ENCODE measurements at places on chromosomes 5 and 9.
A peak's percentile ranks its signal among the peaks of the same experiment; 100 is the strongest.

- peak; percentile 57 for DNase-seq
Observed at GRCh38 chr5:170603578-170604565, 100.1 kb downstream of the KCNIP1 start.

DNA sequence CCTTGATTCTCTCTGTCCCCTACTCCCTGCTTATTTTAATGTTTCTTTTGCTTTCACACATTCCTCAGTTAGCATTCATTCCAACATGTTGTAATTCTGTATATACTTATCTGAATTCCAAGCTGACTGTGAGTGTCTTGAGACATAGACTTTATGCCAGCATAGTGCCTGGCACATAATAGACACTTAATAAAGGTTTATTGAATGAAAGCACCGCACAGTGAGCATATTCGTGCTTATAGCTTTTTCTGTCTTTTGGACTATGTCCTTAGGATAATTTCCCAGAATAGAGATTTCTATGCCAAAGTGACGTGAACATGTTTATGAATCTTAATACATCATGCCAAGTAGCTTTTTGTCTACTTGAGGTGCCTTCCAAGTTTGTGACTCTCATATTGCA, 174.6 kb downstream of the CD180 start:
- no peak for DNase-seq

- no peak for DNase-seq
Observed at GRCh38 chr5:135235551-135236227, 163.3 kb downstream of the MACROH2A1 start.

- DNase-seq, result peak; percentile 88
Observed at GRCh38 chr9:134502809-134503211, 138.8 kb upstream of the COL5A1 start.

DNA sequence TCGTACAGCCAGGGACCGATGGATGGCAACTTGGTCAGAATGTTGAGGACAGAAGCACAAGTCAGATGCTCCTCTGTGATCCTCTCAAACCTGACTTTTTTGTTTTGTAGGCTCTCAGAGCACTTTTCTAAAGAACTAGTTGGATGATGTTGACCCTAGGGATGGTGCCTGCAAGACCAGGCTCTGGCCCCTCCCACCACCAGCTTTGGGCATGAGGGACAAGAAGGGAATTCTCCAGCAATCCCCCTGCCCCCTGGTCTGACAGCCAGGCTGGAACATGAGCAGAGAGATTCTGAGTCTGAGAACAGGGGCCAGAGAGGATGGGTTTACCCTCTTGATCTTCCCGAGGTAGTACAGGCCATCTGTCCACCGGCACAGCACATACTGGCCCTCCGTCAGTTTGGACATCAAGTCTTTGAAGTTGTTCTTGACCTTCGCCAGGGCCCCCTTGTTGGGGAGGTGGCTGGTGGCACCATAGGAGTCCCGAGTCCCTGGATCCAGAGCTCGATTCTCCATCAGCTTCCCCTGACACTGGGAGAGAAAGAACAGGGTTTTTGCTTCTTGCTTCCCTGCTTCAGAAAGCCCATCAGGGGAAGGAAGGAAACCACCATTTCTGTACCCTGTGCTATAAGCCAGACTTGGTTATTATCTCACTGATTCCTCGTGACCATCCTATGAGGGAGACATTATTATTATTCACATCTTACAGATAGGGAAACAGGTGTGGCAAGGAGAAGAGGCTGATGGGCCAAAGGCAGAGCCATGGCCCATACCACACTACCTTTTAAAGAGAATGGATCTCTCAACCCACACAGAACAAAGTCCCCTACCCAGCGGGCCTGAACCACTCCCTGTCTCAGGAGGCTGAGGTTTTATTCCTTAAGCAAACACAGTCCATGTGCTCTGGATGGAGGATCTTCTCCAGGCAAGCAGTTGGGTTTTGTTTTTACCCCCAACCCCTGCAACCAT, 2.5 kb downstream of the PHF19 start:
- no peak for DNase-seq

GRCh38 chr5:172688349-172689217, 47.5 kb downstream of the NEURL1B start:
- no peak for DNase-seq

GRCh38 chr5:12885018-12885417, 980.8 kb upstream of the CTNND2 start:
- DNase-seq, result no peak

DNA sequence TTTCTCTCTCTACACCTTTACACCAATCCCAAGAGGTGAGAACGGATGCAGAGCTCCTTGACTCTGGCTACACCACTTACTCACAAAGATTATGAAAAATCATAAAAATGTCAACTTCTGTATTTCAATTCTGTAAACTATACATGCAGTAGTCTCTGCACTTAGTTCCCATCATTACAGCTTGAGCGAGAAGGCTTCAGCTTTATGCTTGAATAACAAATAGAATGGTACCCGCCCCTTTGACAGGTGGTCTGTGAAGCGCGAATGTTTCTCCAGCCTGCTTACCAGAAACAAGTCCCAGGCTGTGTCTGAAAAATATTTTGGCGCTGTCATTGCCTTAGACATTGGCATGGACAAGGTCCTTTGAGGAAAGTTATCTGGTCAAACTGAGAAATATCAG, 562.4 kb upstream of the CLINT1 start:
- DNase-seq, result no peak

DNA sequence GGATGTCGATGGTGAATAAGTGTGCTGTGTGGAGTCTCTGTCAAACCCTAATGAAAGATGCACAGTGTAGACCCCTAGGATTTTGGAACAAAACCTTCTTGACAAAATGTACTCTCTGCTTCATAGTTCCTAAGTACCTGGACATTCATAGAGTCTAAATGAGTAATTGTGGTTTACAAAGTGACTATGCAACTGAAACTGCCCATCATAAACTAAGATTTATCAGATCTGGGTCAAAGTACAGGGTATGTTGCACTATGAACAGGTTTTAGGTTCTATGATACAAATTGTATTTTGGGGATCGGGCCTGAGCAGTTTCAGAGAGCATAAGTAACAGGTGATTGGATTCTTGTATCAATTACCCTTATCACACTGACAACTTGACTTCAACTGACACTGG, 79.4 kb downstream of the LURAP1L start:
- DNase-seq, result no peak

DNA sequence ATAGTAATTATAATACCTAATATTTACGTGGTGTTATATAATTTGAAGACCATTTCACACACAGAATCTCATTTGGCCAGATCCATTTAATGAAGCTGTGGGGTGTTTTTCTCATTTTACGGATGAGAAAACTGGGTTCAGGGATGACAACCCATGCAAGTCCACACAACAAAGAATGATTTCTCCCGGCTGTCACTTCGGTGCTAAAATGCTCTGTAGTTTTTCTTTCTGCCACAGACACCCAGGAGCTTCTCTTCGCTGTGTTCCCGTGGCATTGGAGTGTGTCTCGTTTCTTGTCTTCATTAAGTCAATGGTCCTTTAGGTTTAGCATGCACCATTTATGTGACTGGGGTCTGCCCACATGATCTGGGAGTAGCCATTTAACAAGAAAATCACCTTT, 308.5 kb downstream of the ENC1 start:
- no peak for DNase-seq

DNA sequence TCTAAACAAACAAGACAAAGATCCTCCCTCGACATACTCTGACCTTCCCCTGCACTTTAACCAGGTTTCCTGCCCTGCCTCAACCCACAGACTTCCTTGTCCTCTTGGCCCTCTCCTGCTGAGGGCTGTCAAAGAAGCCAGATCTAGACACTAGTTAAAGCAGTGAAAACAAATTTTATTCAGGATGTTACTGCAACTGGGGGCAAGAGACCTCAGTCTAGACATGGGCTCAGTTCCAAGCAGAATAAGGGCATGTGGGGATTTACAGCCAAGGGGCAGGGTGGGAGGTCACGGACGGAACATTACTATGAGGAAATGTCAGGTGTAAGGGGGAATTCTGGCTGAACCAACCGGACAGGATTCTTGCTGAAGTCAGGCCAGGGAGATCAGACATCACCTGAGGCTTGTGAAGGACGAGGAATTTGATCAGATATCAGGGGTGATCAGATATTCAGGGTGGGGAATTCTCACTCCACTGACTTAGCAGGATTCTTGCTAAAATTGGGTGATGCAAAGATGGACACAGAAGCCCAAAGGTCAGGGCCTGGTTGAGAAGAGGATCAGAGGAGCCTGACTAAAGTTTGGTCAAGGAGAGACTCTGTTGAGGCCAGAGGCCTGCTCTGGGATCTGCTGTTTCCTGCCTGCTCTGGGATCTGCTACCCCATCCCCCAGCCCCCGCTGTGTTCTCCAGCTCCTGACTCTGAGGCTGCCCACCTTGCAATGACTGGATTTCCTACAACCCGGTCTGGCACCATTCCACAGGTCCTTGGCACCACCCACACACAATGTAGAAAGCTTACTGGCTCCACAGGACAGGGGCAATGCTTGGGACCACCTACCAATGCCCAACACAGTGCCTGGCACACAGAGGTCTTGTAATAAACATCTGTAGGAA, 21.5 kb downstream of the GABBR2 start:
- DNase-seq, result no peak

DNA sequence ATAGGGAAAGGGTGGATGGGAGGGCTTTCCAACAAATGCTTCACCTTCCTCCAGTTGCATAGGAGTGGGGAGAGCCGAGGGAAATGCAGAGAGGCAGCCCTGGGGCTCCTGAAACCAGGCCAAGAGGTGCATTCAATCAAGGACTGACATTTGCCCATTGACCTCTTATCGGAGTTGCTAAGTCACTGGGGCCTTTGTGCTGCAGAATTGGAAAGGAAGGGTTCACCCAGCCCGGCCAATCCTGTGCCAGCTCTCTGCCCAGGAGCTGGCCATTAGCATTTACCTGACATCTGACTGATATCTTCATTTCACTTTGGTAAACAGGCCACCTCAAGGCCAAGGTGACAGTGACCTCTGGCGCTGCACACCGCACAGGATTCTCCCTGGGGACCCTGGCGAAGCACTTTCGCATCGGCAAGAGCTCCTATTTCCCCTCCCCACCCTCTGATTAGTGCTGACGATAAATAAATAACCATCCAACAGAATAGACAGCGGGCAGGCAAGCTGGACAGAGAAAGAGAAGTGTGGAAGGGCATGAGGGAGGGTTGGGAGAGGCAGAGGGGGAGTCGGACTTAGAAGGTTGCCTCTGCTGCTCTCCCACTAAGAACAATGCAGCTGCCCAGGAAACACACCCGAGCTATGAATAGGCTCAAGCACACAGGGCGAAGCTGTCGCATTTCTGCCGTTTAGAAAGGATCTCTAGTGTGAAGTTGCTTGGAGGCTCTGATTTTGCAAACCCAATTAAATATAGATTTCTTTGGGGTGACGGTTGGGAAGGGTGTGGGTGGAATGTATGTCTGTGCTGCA, 57.0 kb upstream of the BOD1 start:
- DNase-seq, result no peak

GRCh38 chr5:37146896-37147295, 102.3 kb downstream of the CPLANE1 start:
- DNase-seq, result no peak

- DNase-seq, result no peak
Observed at GRCh38 chr9:35710818-35711500, 21.0 kb downstream of the TLN1 start.

DNA sequence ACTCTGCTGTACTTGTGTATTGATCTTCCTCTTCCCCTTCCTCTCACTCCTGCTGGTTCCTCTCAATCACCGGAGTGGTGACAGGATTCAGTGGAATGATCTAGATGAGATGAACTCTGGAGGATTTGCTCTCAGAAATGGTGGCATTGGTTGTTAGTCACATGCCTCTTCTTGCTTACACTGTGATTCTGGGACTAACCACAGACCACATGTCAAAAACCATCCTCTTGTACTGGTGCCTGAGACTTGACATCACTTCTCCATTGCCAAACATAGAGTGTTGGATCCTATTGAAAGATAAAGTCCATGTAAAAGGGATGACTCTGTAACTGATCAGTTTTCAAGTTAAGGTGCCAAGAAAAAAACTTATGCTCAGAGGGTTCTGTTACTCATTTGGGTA, 506.5 kb downstream of the DMAC1 start:
- no peak for DNase-seq

- no peak for DNase-seq
Observed at GRCh38 chr9:23615569-23615968, 210.5 kb downstream of the ELAVL2 start.

DNA sequence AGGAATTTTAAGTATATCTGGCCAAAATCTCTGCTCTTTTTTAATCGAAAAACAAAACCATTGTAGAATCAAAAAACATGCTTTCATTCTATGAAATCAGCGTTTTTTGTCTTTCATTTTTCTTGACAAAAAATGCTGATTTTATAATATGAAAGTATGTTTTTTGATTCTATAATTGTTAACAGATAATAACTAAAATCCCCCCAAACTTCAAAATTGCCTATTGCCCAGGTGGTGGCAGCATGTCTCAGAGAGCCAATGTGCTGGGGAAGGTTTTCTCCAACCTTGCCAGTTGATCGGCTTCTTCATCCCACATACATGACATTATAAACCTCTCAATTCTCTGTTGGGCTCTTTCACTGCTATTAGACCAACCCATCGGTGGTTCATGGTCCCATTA, 5.1 kb upstream of the SMIM15 start:
- peak; percentile 11 for DNase-seq

DNA sequence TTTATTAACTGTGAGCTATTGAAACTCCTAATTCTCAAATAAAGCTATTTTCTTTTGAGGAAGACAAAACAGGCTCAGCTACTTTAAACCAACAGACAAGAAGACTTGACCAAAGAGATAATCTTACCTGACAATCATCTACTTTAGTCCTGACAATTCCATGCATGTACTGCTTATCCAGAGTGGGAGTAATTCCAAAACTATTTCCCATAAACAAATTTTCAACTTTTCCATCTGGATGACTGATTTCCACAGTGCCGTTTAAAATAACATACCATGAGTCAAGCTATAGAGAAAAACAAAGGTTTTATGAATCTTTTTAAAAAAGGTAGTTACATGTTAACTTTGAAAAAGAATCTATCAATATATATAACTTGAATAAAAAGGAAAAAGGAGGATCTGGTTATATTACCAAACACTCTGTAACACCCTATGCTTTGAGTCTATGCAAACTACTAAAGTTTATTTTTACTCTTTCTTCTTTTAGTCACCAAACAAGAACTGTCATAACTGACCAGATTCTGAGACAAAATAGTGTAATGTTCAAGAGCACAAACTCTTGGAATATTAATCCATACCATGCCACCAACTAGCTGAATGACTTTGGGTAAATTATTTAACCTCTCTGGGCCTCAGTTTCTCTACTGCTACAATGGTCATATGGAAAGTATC, 129.7 kb downstream of the RAPGEF6 start:
- DNase-seq, result no peak

DNA sequence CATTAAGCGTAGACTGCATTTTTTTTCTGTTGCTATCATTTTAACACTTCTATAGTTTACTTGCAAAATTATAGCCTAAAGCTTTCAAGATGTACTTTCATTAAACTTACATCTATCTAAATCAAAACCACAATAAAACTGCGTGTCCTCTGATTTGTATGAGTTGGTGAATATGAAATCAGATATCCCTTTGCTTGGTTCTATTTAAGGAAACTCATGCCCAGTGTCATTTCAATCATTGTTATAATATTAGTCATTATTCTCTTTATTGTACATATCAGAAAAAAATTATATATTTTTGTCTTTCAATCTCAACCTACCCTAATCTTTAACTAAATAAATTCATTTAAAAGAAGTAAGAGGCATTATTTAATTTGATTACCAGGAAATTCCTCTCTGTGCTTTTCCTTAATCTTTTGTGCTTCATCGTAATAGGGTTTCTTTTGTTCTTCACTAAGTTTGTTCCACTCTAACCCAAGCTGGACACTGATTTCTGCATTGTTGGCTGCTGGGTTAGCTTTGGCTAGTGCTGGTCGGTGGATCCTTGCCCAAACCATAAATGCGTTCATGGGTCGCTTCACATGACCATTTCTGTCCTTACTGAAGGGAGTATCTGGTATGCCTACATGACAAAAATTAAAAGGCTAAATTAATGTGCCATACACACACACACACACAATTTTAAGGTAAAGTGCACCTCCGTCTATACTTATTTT, 3.8 kb downstream of the SOX30 start:
- DNase-seq, result no peak

Measured in WERI-Rb-1 (cell line).